ENCODE measurements at places on chromosomes 12 and 14.

GRCh38 chr12:32522331-32523221 lies 123.2 kb downstream of the FGD4 start:
- no peak for DNase-seq

- no peak for DNase-seq
Observed at GRCh38 chr12:108807996-108808769, 49.2 kb downstream of the SSH1 start.

DNA sequence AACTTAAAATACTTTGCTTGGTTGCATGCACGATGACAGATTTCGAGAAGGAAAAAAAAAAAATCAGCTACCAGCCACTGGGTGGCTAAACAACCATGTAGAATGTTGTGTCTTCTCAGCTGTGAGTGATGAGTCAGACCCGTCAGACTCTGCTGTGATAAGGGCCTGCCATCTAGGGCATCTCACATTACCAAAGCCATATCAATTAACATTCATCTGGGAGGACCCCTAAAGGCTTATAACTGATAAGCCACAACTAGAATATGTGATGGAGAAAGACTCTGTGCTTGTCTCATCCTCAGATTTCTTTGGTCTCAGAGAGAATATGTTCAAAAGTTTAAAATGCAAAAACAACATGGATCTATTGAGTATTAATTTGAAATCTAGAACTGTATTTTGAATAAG lies 111.5 kb downstream of the PAX9 start:
- no peak for DNase-seq

DNA sequence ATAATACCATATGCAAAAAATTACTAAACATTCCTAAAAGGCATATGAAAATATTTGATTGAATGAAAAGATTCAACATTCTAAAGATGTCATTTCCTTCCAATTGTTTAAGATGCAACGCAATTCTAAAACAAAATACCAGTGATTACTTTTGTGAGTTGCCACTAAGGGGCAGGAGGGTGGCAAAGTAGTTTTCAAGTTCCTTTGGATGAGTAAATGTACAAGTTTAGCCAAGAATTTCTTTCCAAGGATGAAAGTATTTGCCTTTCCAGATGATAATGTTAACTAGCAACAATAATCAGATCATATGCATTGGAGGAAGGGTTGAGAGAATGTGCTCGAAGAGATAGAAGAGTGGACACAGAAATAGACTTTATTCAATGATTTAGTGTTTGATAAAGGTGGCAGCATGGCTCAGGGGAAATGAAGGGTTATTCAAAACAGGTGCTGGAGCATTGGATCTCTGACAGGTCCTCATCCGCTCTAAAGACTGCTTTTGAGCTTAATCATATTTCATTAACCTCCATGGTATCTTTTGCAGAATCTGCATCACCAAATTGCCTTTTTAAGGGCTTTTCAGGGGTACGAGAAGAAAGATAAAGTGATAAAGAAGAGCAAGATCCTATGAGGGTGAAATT lies 678.5 kb upstream of the TBX3 start:
- no peak for DNase-seq

- DNase-seq: no peak
Observed at GRCh38 chr12:67070307-67070600, 198.9 kb upstream of the CAND1 start.

GRCh38 chr14:76908834-76909233 lies 82.6 kb downstream of the LRRC74A start:
- peak; percentile 25 for DNase-seq

- DNase-seq: no peak
Observed at GRCh38 chr12:19938031-19938430, 430.3 kb upstream of the PDE3A start.

GRCh38 chr14:104576232-104576969 lies 3.2 kb upstream of the C14orf180 start:
- no peak for DNase-seq

GRCh38 chr12:52741375-52742195 lies 35.6 kb downstream of the KRT76 start:
- peak; percentile 62 for DNase-seq

DNA sequence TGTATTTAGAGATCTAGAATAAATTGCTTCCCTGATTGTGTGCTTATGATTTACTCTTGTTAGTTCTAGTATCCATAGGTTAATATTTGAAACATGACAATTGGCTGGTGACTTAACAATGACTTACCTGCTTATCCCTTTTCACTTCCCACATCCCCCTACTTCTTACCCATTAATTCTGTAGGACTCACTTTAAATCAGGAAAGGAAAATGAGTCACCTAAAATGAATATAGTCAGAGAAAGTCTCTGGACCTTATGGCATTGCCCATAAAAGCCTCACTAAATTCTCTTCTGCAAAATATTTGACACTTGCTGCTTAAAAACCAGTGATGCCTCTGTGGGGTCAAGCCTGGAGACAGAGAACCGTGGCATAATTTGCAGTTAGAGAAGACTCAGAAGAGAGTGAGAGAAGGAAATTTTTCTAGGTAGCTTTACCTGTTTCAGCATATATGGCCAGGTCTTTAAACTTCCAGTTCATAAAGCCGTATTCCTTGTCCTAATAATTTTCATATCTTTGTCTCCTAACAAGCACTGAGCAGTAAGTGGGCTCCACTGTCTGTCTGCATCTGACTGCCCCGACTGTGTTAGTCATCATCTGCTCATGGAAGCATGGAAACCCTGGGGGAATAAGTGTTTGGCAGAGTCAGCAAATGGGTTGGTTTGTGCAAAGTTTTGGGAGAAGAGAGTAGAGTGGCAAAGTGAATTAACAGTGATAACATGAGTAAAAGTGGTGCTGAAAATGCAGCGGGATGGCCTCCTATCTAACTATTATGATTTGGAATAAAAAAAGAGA lies 294.4 kb downstream of the AKAP6 start:
- DNase-seq: no peak

- no peak for DNase-seq
Observed at GRCh38 chr14:68820536-68820935, 27.7 kb upstream of the ZFP36L1 start.

- DNase-seq: peak; percentile 15
Observed at GRCh38 chr12:110102255-110102654, 21.9 kb upstream of the IFT81 start.

Data from CD8-positive, alpha-beta memory T cell (primary cell).